Keratinocyte (primary cell): ENCODE measurements at places on chromosomes 1 and 21.

GRCh38 chr21:26572076-26572701, 897 bp downstream of the CYYR1 start:
- DNase-seq = no peak

- DNase-seq = no peak
Observed at GRCh38 chr1:5901841-5902240, 90.4 kb downstream of the NPHP4 start.

- DNase-seq = no peak
Observed at GRCh38 chr21:38244407-38244787, 12.4 kb upstream of the KCNJ15 start.

DNA sequence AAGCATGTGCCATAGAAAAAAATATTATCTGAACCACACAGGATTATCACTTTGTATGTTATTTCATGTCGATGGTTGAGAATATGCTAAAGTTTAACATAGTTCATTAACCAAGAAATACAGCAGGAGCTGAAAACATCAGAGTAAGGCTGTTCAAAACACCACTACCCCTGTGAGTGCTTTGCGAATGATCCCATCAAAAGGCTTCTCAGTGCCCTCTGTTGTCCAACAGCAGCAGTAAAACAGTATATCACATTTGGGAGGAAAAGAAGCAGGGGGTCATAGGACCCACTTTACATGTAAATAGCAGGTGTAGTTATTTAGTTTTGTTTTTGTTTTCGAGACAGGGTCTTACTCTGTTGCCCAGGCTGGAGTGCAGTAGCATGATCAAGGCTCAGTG, 289.4 kb upstream of the FMN2 start:
- no peak for DNase-seq

- DNase-seq = no peak
Observed at GRCh38 chr1:79726321-79726720, 719.8 kb upstream of the ADGRL4 start.

- DNase-seq = no peak
Observed at GRCh38 chr1:21469581-21469980, 29.6 kb downstream of the NBPF3 start.
